Uterus (tissue), 4 donors: ENCODE measurements at places on chromosomes 5 and 9.

DNA sequence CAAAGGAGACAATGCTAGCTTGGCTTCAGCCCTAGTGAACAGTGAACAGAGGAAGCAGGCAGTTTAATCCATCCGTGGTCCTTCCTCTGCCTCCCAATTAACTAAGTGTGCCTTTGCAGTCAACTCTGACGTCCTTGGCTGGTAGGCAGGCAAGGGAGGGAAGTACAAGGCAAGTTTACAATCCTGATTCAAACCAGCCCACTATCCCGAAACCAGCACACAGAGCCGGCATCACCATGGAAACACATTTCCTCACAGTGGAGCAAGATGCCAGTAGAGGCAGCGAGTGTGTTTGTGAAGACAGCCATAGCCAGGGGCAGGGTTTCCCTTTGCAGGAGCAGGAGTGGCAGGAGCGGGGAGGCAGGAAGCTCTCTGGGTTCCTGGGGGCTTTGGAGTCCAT is 73.9 kb downstream of the GOLPH3 start:
- DNase-seq, result no peak

- DNase-seq, result no peak
Measured at GRCh38 chr9:116859763-116860162, 172.7 kb downstream of the TRIM32 start.

- DNase-seq, result peak; percentile 69
Measured at GRCh38 chr5:55344392-55344992, 36.7 kb downstream of the MTREX start.

- DNase-seq, result peak; percentile 56
Measured at GRCh38 chr9:133971981-133972941, 19.9 kb downstream of the VAV2 start.

DNA sequence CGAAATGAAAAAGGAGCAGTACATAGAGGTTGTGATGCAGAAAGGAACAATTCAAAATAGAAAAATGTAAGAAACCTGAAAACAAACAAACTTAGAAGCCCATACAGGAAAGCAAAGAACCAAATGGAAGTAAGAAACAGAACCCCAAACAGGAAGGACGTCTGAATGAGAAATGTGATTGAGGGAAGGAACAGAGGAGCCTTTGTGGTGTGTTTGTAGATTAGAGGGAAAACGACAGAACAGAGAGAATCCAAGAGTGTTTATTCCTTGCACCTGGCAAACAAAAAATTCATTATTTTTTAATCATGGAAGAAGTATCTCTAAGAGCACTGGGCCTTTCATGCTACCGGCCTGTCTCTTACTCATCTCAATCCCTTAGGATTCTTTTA is 67.8 kb upstream of the ZSWIM6 start:
- no peak for DNase-seq

DNA sequence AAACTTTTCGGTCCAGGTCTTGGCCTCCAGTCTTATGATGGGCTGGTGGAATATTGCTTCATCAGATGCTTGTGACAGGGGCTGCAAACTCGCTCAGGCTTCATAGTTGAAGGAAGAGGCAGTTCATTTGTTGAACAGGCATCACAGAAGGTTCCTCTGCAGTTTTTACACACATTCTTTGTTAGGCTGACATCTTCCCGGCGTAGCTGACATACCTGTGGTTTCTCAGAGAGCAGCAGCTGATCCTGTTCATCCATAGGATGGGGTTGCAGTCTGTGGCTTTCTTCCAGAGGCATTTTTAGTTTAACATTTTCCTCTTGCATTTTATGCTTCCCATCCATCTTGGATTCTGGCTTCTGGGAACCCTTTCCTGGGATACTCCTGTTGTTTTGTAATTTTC is 1255.2 kb downstream of the EFNA5 start:
- DNase-seq, result no peak
